ENCODE measurements at places on chromosomes 4 and X.

GRCh38 chr4:83152746-83153145 lies 38.2 kb upstream of the PLAC8 start:
- DNase-seq = no peak

- DNase-seq = no peak
Measured at GRCh38 chr4:137106287-137106686, 426.0 kb downstream of the PCDH18 start.

DNA sequence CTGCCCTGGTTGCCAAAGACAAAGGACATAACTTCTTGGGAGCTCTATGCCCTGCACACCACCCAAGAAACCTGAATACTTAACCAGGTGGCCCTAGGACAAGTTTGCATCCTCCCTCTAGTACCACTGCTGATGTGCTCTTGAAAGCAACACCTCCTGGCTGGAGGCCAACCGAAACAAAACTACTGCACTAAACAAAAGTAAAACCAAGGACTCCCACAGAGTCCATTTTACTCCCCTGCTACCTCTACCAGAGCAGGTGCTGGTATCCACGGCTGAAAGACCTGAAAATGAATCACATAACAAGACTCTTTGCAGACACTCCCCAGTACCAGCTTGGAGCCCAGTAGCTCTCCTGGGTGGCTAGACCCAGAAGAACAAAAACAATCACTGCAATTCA lies 941.8 kb downstream of the RAPGEF2 start:
- DNase-seq = no peak

GRCh38 chrX:10239611-10240064 lies 82.9 kb downstream of the CLCN4 start:
- no peak for DNase-seq

All from CD4-positive, alpha-beta T cell treated with Interleukin-2 at 100 ng/mL for 4 hours (primary cell).